ENCODE measurements at places on chromosomes 7 and 10. TPM values are rescaled to one million over a fixed set of nuclear protein-coding genes. Genes with fewer than 3 reads are reported as not detected.

GRCh38 chr7:14377646-14378266 lies 388.3 kb upstream of the ETV1 start:
- DNase-seq: peak; percentile 18

DNA sequence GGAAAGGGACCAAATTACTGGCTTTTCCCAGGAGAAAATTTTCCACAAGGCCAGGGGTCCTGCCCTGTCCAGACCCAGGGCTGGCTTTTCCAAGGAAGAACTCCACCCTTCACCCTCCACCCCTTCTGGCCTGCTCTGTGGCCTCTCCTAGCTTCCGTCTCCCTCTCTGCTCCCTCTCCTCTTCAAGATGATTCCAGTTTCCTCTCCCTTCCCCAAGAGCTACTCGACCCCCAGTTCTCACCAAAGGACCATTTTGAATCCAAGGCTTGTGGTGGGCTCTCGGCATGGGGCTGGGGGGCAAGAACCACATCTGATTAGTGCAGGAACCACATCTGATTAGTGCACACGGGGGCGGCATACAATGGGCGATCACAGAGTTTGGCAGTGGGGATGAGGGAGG lies 7.7 kb downstream of the CHAT start:
- no peak for DNase-seq

DNA sequence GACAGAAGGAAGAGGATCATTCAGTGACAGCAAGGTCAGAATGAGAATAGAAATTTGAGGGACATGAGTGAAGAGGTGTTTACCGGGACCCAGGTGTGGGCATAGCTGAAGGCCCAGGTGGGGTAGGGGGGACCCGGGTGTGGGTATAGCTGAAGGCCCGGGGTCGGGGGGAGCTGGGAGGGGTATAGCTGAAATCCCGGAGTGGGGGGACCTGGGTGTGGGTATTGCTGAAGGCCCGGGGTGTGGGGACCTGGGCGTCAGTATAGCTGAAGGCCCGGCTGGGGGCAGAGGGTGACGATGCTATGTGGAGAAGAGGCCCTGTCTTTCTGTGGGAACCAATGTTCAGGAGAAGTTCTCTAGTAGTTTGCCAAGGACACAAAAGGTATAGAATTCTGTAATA lies 183.0 kb upstream of the PITRM1 start:
- no peak for DNase-seq

GRCh38 chr7:8391353-8392062 lies 41.9 kb upstream of the NXPH1 start:
- DNase-seq: no peak

DNA sequence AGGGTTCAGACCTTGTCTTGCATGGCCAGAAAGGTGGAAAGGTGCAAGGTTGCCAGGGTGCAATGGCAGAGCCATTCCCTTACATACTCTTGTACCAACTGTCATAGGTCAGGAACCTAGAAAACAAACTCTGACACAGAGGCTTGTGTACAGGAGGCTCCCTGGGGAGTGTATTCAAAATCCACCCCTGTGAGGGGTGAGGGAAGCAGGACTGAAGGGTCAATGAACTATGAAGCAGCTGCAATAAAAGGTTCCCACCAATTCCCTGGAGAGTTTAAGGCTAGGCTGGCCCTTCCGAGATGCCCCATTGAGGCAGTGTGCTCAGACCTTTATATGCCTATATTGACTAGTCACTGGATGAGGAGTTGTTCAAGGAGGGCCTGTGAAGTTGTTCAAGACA lies 13.9 kb upstream of the CUZD1 start:
- no peak for DNase-seq

DNA sequence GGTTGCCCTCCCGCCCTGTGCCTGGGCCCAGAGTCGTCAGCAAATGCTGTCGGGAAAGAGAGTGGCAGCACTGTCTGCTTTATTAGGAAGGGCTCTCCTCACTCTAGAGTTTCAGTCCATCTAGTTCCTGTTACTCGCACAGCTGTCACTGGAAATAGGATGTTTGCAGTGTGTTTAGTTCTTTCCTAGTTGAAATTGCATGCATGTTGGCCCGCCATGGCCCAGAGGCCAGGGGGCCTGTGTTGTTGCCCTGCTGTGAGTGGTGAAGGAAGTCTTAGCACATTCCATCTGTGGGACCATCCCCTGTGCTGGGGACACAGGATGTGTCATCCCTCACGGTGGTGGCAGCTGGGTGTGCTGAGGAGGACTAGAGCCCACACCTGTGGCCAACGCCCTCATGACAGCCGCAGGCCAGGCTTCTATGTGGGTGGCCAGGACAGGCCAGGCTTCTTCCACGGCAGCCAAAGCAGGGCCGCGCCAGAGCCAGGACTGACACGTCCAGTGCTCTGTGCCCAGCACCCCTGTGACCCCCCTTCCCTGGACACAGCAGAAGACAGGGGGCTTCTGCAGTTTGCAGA lies 45.4 kb downstream of the ZNF467 start:
- DNase-seq: no peak

DNA sequence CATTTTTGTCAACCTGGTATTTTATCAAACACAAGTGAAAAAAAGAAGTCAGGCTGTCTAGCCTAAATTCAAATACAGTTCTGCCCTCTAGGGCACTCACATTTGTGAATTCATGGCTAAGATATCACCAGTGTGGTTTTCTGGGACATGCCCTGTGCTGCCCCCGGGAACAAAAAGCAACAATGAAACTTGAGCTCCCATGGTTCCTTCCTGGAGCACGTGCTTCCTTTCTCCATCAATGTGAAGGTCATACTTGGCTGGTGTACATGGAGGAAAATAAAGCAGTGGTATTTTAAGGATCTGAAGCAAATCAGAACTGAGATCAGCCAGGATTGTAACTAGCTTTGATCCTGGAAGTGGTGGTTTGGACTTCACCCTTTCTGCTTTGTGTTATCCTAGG lies 128.9 kb upstream of the FRMD4A start:
- no peak for DNase-seq

The LIPN gene
- not detected for polyA plus RNA-seq

The OTUD1 gene
- 1.2 TPM for polyA plus RNA-seq

The NUTM2B gene
- polyA plus RNA-seq: not detected

The C10orf62 gene
- polyA plus RNA-seq: not detected

The CLCN1 gene
- not detected for polyA plus RNA-seq

Data from AG04450 (cell line).